ENCODE measurements at places on chromosomes 7 and 10. TPM values are rescaled to one million over a fixed set of nuclear protein-coding genes. Genes with fewer than 3 reads are reported as not detected.

The SEPTIN14 gene
- total RNA-seq, result not detected

The PNLIPRP2 gene
- total RNA-seq, result not detected

The HOXA5 gene
- not detected for total RNA-seq

The PRSS58 gene
- total RNA-seq, result not detected

The GRID1 gene
- total RNA-seq, result under 0.01 TPM

The AGMO gene
- total RNA-seq, result 0.35 TPM

The CHN2 gene
- total RNA-seq, result 2.2 TPM

The ARL5B gene
- total RNA-seq, result 15.6 TPM

The LRRC18 gene
- total RNA-seq, result not detected

The HOXA2 gene
- not detected for total RNA-seq

The ITGA8 gene
- total RNA-seq, result 1.5 TPM

The ADRB1 gene
- not detected for total RNA-seq

The MAP3K8 gene
- 15.7 TPM for total RNA-seq

The HKDC1 gene
- 0.35 TPM for total RNA-seq

The TRDMT1 gene
- total RNA-seq, result 4.4 TPM

The IDI2 gene
- not detected for total RNA-seq

The FEZF1 gene
- not detected for total RNA-seq

The PTPRZ1 gene
- 0.12 TPM for total RNA-seq

The NUDCD3 gene
- total RNA-seq, result 117 TPM

The RARRES2 gene
- total RNA-seq, result 15.2 TPM

The CUZD1 gene
- total RNA-seq, result 0.30 TPM

The SEMA3E gene
- total RNA-seq, result not detected

The PDK4 gene
- total RNA-seq, result 0.15 TPM

The HDAC9 gene
- total RNA-seq, result 21.2 TPM

The IRF5 gene
- 0.15 TPM for total RNA-seq

The ANKRD30A gene
- total RNA-seq, result not detected

The UROS gene
- total RNA-seq, result 30.8 TPM

The CAV1 gene
- 153 TPM for total RNA-seq

The MKX gene
- total RNA-seq, result 0.08 TPM

The C10orf105 gene
- under 0.01 TPM for total RNA-seq

The ZNF425 gene
- 4.2 TPM for total RNA-seq

The LRRD1 gene
- total RNA-seq, result under 0.01 TPM

The CALHM3 gene
- not detected for total RNA-seq

The FAM25A gene
- not detected for total RNA-seq

The ACBD7 gene
- 1.1 TPM for total RNA-seq

The ADARB2 gene
- total RNA-seq, result not detected

The FAM171A1 gene
- 10.1 TPM for total RNA-seq

The MMS19 gene
- total RNA-seq, result 36.6 TPM

The ATE1 gene
- total RNA-seq, result 18.3 TPM

The ASZ1 gene
- not detected for total RNA-seq

The OR2A12 gene
- not detected for total RNA-seq

The SCIN gene
- 0.23 TPM for total RNA-seq

The PLEKHS1 gene
- not detected for total RNA-seq

The TLL2 gene
- total RNA-seq, result 0.08 TPM

The MMD2 gene
- total RNA-seq, result not detected

The SUFU gene
- 3.0 TPM for total RNA-seq

The TMEM273 gene
- not detected for total RNA-seq

The LIPJ gene
- total RNA-seq, result not detected

Data from smooth muscle cell of the coronary artery (primary cell).